Fibroblast of skin of left quadriceps (primary cell): ENCODE measurements at places on chromosomes 4 and X.

- no peak for DNase-seq
Measured at GRCh38 chrX:155242300-155242699, 22.0 kb downstream of the RAB39B start.

DNA sequence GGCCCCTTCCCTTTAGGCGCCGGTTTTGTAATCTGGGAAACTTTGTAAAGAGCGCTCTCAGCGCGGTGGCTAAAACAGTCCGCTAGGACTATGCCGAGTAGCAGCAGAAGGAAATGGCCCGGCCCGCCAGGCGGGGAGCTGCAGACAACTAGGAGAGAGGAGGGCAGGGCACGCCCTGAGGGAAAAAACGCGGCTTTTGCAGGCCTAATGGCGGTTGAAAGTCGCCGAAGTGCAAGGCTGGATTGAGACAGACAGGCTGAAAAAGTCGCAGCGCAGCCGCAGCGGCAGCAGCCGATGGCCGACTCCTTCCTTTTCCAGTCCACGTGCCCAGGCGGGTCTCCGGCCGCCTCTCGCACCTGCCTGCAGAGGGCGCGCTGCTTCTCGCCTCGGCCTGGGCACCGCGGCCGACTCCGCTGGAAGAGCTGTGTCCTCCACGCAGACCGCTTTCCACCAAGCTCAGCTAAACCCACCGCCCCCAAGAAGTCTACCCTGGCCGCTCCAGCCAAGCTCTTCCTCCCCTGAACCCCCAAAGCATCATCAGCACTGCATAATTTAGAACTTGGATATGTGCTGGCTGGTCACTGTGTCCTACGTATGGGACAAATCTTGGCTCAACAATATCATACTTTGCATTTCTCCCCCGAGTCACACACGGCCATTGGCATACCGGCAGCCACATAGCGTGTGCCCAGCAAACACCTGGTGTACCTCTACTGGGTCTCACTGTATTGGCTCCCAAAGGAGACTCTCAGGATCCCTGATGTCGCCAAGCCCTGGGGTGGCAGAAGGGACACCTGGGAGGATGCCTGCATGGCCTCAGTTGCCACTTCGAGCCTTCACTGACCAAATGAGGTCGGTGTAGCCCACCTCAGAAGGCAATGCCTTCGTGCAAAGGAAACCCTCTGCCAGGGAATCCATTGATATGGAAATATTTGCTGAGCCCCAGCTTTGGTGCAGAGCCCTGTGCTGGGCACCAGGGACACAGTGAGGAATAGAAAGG lies 14.5 kb downstream of the SLC25A5 start:
- DNase-seq: peak; percentile 7

GRCh38 chr4:185205697-185206342 lies 2.0 kb upstream of the CFAP97 start:
- no peak for DNase-seq

GRCh38 chr4:2647403-2648158 lies 108.6 kb downstream of the TNIP2 start:
- DNase-seq: no peak

GRCh38 chr4:133129237-133129636 lies 19.9 kb upstream of the PCDH10 start:
- DNase-seq: no peak

DNA sequence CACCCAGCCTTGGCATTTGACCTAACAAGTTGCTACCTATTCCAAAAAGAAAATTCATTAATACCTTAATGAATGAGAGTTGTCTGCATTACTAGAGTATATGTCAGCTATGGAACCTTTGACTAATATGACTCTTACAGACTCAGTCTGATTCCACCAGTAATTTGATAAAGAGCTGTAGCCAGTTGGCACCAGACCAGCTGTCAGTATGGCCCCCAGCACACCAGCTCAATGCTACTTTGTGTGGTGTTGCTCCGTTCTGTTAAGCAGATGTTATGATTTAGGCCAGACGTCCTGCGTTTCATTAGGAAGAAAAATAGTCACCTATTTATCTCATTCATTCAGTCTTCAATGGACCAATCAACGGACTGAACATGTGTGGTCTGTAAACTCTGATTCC lies 215.5 kb downstream of the TLL1 start:
- no peak for DNase-seq

DNA sequence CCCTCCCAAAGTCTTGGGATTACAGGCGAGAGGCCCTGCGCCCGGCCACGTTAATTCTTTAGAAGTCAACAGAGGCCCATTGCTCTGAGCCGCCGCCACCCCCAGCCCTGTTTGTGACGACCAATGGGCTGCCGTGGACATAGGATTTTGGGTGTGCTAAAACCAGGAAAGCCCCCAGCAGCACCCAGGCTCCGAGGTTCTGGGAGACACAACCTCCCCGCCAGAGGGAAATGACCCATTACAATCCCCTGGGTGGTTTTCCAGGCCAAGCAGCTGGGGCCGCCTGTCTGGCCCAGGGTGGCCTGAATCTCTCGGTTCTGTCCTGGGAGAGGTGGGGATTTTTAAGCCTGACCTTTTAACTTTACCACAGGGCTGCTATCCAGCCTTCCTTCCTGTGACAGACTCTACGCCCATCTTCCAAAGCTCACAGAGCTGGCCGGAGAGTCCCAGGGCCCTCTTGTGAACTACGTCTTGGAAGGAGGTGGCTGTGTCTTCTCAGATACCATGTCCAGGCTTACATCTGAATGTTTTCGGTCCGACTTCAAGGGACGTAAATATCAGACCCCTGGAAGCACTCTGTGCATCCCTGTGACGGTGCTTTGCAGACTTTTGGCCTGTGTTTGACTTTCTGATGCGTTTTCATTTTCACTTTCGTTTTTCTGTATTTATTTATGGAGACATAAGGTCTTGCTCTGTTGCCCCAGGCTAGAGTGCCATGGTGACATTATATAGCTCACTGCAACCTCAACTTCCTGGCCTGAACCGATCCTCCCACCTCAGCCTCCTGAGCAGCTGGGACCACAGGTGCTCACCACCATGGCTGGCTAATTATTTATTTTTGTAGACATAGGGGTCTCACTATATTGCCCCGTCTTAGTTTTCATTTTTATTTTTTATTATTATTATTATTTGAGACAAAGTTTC lies 36.0 kb downstream of the P2RY8 start:
- DNase-seq: no peak

GRCh38 chr4:110170861-110171260 lies 27.6 kb downstream of the ELOVL6 start:
- DNase-seq: no peak

GRCh38 chr4:148923881-148924280 lies 481.7 kb upstream of the NR3C2 start:
- DNase-seq: no peak

GRCh38 chr4:121041307-121042090 lies 30.8 kb downstream of the NDNF start:
- DNase-seq: no peak

GRCh38 chr4:2931512-2932301 lies 31.5 kb downstream of the NOP14 start:
- DNase-seq: no peak

- DNase-seq: no peak
Measured at GRCh38 chr4:82599336-82599735, 37.5 kb upstream of the TMEM150C start.

DNA sequence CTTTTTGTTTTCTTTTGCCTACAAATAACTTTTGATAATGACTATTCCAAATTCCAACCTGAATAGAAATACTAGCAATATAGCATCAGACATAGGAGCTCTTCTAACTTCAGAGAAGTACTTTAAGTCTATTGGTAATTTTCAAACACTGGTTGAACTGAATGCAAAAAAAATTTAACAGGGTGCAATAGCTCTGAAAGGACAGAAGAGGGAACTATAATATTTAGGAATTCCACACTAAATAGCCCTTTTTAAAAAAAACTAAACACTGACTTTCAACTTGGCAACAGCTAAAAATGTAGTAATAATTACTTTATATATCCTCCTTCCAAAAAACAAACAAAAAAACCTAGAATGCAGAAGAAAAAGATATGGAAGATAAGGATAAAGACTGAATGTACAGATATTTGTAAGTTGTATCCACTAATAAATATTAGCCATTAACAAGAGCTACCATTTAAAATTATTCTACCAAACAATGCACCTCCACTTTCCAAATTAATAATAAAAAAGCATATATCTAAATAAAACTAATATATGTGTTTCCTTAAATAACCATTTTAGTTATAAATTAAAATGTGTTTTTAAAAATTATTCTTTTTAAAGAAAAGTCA lies 81.4 kb downstream of the FBXW7 start:
- no peak for DNase-seq

- DNase-seq: no peak
Measured at GRCh38 chr4:130524057-130524456, 1428.1 kb downstream of the C4orf33 start.

- DNase-seq: no peak
Measured at GRCh38 chrX:29274517-29274916, 687.3 kb downstream of the IL1RAPL1 start.

- peak; percentile 50 for DNase-seq
Measured at GRCh38 chr4:142353149-142353738, 492.9 kb downstream of the INPP4B start.

DNA sequence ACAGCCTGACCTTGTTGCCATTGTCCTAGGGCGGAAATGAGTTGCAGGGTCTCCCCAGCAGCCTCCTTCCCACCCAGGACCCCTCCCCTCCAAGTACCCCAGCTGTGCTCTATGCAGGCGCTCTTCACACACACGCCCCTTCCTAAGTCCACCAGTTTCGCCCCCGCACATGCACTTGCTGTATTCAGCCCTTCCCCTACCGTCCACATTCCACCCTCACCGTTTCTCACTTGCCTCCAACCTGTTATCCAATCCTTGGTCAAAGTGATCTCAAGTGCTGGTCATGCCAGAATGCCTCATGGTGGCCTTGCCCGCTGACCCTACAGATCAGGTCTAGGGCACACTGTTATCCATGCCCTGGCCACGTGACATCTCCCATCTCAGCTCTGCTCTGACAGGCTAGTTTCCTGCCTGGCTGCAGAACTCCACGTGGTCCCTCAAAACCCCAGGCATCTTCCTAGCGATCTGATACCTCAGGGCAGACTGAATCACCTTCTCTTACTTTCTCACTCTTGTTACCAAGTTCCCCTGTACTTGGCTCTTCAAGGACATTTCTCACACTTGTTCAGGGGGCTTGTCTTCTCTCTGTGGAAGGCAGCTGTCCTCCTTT lies 39.7 kb downstream of the NSG1 start:
- DNase-seq: no peak

DNA sequence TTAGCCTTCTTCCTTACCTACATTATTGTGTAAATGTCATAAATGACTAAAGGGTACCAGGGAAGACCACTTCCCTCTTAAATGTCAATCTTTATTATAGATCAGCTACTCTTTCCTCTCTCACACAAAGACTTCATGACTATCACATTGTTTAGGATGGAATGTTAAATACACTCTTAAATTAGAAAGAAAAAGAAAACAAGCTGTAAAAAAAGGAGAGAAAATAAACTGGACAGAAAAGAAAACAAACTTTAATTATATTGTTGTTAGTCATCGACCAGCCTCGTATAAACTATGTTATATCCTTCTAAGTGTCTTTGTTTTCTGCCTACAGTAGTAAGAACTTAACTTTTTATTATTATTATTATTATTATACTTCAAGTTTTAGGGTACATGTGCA lies 666.4 kb upstream of the NR3C2 start:
- no peak for DNase-seq

GRCh38 chr4:98741952-98742351 lies 83.5 kb upstream of the TSPAN5 start:
- DNase-seq: no peak

- no peak for DNase-seq
Measured at GRCh38 chr4:178917756-178918155, 1475.5 kb upstream of the AGA start.

GRCh38 chr4:101784957-101785356 lies 5.6 kb upstream of the BANK1 start:
- DNase-seq: no peak

DNA sequence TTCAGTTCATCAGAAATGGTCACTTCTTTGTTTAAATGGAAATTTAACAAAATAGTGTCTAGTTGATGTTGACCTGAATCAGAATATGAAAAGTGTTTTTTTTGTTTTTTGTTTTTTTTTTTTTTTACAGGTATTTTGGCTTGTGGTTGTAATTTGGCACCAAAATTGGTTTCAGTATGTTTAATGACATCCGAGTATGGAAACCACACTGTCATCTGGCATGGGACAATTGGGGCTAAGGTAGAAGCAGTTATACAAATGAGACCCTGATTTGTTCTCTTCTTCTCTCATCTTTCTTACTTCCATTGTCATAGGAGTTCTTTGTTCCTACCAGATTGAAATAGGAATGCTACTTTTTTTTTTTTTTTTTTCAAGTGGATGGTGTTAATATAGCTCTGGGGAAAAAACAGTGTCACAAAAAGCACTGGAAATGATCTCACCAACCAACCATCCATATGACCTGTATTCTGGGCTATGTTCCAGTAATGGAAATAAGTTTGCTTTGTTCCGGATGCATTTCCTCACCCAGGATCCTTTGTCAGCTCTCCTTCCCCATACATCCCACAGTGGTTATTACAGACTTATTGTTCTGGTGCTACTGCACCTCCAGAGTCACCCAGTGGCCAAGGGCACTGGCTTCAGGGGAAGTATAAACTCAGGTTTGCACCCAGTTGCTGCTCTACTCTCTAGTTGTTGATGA lies 95.8 kb downstream of the ATXN3L start:
- peak; percentile 80 for DNase-seq

- no peak for DNase-seq
Measured at GRCh38 chr4:77917075-77917474, 54.4 kb downstream of the MRPL1 start.

DNA sequence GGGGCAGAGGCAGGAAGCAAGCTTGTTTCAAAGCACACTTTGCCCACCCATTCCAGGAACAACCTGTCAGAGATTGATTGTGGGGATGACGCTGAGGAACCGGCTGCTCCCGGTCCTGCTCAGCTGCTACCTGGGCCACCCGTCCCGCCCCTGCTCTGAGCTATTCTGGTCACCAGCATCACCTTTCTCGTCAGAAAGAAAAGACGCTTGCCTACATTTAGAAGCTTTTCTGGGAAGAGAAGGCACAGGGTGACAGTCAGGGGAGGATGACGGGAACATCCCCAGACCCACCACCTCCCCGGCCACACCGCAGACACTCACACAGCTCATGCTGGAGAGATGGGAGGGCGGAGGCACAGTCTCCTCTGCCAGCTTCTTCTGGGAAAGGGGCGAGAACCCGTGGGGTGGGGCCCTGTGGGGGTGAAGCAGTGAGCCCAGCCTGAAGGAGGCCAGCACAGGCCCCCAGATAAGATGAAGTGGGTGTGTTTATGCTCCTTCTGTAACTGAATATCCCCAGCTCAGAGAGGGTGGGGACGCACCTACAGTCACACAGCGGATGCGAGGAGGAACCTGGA lies 81.8 kb downstream of the CPZ start:
- no peak for DNase-seq

DNA sequence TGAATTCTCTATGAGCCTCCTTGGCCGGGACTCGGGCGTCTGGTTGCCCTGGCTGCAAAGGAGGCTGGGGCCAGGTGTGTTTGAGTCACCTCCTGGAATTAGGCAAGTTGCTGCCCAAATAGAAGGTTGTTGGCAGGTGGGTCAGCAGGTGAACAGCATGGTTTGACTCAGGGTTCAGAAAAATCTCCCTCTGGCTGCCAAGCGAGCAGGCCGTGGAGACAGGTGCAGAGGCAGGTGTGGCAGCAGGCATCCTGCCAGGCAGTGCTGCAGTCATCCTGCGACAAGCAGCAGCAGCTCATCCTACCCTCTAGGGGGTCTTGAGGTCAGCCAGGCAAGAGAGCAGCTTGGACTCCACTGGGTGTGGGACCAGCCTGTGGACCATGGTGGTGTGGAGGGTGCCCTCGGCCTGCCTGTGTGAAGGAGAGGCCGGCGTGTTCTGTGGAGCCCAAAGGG lies 8.2 kb downstream of the MSANTD1 start:
- no peak for DNase-seq

GRCh38 chr4:55396308-55397125 lies 760 bp downstream of the TMEM165 start:
- DNase-seq: no peak

GRCh38 chrX:136039485-136039884 lies 54.2 kb downstream of the SLC9A6 start:
- no peak for DNase-seq
